ENCODE measurements at places on chromosomes 13 and 19.

- no peak for DNase-seq
Measured at GRCh38 chr19:14603990-14604387, 21.1 kb downstream of the CLEC17A start.

DNA sequence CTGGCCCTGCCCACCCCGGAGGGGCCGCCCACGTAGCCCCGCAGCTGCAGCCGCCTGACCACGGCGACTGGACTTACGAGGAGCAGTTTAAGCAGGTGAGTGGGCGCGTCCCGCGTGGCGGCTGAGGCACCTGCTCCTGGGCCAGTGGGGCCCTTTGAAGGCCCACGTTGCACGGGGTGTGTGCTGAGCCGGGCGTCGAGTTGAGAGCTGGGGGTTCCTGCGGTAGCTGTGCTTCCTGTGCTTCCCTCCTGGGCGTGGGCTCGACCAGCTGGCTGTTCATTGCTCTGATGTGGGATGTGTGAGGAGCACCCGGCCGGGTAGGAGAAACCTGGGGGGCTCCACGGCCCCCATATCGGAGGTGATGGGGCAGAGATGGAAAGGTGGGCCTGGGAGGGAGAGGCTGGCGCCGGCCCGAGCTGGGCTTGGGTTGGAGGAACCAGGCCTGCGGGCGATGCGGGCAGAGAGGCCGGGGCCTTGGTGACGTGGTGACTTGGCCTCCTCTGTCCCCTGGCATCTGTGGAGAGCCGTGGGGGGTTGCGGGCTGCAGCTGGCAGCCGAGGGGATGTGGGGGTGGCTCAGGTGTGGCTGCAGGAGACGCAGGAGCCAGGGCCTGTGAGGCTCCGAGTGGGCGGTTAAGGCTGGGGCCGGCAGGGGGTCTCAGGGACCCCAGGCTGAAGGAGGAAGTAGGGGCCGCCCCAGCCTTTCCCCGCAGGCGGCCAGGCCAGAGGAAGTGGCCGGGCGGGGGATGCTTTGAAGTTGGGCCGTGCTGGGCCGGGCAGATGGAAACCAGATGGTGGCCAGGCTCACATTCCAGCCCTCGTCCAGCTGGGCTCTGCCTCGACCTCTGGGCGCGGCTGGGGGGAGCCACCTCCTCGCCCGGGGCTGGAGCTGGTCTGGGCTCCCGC, 7.1 kb downstream of the ARID3A start:
- DNase-seq, result no peak

GRCh38 chr13:90445179-90445578, 902.3 kb upstream of the MIR17HG start:
- no peak for DNase-seq

DNA sequence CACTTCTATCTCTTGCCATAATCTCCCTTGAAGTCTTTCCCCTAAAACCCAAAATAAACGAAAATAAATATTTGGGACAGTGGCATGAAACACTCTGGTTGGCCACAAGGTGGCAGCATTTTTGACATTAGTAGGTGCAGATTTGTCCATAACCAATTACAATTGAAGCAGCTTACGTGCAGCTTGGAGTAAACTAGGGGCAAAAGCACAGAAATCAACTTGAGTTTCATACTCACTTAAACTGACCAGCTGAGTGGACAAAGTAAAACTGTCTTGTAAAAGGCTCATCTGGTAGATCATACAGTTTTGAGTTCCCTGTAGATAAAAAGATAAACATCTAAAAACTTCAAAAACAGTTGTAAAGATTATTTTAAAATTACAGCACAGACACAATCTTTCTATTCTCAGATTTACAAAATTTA, 18.8 kb downstream of the PDCD5 start:
- peak; percentile 12 for DNase-seq

DNA sequence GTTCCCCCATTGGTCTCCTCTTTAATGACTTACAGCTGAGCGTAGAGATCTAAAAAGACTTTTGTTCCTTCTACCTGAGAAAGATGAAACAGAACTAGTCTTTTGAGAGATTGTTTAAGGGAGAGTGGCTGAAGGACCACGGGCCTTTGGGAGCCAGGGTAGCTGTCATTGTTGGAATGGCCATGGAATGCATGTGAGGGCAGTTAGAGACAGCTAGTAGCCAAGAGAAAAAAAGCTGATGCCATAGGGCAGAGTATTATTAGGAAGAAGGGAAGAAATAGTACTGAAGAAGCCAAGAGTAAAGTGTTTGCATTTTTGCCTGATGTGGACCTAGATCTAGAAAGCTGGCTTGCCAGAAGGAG, 5.6 kb downstream of the ZNF507 start:
- DNase-seq, result no peak

GRCh38 chr13:112341976-112342735, 34.0 kb upstream of the SPACA7 start:
- no peak for DNase-seq

DNA sequence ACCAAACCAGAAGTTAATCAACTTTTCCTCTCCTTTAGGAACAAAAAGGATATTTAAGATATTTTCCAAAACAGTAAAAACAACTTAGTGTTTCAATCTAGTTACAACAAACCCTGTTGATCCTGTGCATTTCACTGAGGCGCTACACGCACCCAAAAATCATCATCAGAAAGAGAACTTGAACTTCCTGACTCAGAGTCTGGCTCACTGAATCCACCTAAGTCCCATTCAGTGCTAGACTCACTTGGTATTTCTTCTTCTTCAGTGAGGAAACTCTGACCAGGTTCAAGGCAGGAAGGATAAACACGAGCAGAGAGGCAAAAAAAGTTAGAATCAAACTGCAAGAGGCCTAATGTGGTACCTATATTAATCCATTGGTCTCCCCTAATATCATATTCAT, 2.2 kb downstream of the KBTBD6 start:
- no peak for DNase-seq

DNA sequence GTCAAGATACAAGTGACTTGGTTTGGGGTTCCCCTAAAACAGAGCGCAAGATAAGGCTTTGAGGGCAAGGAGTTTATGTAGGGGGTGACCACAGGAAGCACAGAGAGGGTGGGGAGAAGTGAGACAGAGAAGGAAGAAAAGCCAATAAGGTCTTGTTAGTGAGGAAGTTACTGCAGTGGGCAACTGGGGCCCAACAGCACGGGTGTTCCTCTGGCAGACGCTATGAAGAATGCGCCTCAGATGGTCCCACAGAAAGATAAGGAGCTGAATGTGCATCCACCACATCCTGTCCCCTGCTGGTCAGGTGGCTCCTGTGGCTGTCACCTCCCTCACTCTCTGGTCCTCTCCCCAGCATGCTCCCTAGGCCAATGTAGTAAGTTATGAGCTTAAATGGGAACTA, 333.5 kb downstream of the TSHZ3 start:
- no peak for DNase-seq

DNA sequence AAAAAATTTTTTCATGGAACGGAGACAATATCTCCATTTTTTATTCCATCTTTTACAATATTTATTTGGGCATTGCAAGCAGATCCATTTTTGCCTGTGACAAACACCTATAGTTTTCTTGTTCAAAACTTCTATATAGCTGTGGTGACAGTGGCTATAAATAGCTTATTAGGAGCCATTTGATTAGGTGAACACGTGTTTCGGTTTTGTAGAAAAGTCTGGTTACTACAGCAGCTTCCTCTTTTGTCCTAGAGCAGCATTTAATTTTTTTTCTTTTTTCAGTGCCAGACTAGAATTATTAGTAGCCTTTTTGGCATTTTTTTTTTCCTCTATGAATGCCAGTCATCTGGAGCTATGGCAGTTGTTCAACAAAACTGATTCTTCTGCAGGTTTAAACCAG, 123.5 kb downstream of the RXFP2 start:
- no peak for DNase-seq

DNA sequence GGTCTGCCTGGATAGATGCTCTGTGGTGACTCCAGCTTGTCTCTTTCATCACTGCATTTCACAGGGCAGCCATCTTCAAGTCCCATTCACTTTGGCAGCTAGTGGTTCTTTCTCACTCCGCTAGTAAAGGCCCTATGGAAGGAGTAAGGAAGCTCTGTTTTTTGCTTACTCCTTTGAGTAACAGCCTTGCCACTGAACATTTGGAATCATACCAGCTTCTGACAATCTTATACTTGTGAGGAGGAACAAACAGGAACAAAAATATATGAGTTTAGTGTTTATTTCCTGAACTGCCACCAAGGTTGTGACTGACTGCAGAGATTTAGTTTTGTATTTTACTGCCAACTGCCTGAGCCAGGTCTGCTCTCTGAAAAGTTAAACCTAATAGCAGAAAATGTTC, 38.7 kb downstream of the KCTD4 start:
- DNase-seq, result no peak

- no peak for DNase-seq
Measured at GRCh38 chr13:21663197-21663596, 7.7 kb upstream of the FGF9 start.

GRCh38 chr19:18157465-18158063, 4.6 kb downstream of the PIK3R2 start:
- DNase-seq, result no peak

- no peak for DNase-seq
Measured at GRCh38 chr13:51235186-51235585, 13.0 kb downstream of the FAM124A start.

DNA sequence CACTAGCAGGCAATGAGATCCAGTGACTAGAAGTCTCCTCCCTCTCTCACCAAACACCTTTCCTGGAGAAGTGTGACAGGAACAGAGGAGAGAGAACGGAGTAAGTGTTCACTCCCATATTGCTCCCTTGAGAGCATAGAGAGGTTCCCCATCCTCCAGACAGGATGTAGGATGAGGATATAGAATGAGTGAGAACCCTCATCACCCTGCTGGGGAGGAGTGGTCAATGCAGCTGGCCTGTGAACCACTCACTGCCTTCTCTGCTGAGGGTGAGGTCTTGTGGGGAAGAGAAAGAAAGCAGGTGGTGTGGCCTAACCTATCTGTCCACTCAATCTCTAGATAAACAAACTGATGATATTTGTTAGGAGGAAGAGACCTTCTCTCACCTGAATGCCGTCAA, 386.6 kb downstream of the PCDH20 start:
- DNase-seq, result no peak
